K562 (cell line): ENCODE measurements at places on chromosomes 12 and 14.

GRCh38 chr14:105852378-105853088 lies 326.1 kb downstream of the TMEM121 start:
- DNase-seq, result no peak

DNA sequence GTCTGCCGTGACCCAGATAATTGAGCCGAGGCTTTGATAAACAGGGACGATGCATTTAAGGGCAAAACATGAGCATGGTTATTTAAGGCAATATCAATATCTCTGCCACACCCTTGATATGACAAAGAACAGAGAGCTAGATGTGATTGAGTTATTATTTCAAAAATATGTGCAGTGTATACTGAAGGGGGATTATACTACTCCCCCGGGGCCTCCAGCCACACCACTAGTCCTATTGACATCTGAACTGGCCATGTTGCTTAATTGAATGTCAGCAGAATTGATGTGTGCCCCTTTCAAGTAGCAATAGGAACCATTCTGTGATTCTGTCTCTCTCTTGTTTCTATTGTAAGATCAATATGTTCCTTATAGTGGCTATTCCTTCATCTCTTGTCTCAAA lies 794.8 kb upstream of the SEL1L start:
- DNase-seq, result no peak

DNA sequence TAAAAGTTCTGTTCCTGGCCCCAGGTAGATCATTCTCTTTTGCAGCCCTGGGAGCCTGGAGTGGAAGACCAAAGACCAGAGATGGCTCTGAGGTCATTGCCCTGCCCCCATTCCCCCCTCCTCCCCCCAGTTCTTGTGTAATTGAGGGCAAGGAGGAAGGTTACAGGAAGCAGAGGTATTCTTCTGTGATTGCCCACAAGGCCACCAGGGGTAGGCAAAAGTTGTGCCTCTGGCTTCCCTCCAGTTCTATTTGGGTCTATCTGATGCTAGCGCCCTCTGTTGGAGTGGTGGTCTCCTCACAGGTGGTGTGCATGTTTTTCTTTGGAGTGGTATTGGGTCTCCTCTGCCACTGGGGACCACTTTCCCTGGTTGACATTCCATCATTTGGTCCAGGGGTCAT lies 41.2 kb upstream of the CRY1 start:
- peak; percentile 75 for DNase-seq

- no peak for DNase-seq
These were observed 782.5 kb downstream of the C12orf50 start for GRCh38 chr12:87246726-87247125.
